ENCODE measurements at places on chromosomes 12 and 14.

DNA sequence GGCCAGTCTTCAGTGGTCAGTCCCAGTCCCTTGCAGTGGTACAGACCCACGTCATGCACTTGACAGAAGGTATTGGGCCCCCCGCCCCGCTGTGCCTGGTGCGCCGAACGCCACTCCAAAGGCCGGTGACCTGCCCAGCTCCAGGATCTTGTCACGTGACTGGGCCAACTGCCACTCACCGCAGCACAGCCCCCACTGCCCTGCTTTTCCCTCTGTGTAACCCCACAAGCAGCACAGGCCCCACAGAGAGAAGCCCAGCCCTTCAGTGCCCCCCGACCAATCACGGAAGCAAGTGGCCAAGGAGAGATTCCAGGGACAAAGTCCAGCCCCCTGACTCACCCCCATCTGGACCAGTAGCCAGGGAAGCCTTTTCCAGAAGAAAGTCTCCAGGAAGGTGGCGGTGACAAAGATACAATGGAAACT lies 498 bp downstream of the GPR132 start:
- no peak for DNase-seq

GRCh38 chr12:49261721-49262120 lies 3.2 kb upstream of the TUBA1C start:
- DNase-seq: no peak

DNA sequence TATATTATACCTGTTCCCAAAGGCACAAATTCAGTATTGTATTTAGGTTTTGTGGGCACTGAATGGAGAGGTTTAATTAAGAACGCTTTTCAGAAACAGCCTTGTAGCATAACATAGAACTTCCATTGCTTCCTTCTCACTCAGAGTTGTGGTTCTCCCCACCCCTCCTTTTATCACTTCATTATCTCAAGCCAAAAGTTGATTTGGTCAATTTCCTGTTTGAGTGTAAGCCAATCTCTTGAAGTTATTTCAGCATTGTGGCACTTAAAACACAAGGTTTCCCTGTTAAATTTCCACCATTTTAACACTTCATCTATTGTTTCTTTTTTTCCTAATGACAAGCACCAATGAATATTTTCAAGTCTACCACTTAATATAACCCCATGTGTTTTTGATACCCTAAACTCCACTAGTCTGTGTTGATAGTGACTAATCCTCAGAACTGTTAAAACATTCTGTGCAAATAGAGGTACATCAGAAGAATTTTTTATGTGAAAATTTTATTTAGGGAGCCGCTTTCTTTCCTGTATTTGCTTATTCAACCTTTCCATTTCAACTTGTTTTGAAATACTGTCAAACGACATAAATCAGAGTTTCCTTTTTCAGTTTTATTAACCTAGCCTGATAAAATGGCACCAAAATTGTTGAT lies 340.1 kb downstream of the BCAT1 start:
- DNase-seq: no peak

DNA sequence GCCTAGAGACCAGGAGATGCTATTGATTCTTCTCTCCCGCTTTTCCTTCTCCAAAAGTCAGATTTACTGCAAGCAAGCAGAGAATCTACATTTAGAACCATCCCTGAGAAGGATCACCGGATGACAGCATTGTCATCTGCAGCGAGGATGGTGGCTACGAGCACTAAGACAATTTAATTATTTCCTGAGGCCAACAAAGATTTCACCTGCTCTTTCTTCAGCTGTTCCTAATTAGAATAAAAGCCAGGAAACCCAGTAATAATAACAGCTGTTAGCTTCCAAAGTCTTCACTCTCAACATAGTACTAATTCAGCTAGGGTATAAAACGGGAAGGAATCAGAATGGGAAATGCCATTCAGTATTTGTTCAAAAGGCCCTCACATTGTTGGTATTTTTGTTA lies 53.3 kb downstream of the TMTC1 start:
- no peak for DNase-seq

DNA sequence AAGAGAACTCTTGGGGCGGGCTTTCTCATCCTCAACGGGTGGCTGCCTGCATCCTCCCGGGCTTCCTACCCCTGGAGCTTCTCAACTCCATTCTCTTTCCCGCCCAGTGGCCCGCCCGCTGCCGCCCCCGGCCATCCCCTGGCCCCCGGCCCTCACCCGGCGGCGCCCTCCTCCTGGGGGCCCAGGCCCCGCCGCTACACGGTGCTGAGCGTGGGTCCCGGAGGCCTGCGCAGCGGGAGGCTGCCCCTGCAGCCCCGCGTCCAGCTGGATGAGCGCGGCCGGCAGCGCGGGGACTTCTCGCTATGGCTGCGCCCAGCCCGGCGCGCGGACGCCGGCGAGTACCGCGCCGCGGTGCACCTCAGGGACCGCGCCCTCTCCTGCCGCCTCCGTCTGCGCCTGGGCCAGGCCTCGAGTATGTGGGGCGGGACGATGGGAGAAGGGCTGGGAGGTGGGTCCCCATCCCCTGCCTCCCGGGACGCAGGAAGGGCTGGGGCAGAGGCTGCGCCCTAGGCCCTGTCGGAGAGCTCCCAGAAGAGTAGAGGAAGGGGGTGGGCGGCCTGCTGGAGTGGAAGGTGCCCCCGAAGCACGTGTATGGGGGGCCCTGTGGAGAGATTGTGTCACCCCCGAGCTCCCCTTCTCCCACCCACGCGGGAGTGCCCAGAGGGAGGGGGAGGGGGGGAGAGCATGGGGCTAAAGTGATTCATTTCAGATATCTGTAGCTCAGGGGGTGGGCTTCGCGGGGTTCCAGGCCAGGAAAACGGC lies 1.5 kb downstream of the LAG3 start:
- DNase-seq: no peak

- DNase-seq: no peak
These were observed 97.0 kb upstream of the BCAT1 start for GRCh38 chr12:25045869-25046268.

DNA sequence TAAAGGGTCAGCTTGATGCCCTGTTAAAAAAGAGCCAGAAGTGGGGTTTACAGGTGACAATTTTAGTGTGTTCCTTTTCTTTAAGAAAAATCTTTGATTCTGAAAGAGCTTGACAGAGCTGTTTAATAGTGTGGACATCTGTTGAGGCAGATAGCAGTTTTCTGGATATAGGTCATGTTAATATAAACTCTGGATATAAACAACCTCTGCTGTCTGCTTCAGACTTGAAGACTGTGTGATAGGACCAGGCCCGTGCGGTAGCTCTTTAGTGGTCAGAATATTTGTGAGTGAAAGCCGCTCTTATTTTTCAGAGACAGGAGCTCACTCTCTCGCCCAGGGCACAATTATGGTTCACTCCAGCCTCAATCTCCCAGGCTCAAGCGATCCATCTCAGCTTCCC lies 439.9 kb upstream of the RGS6 start:
- no peak for DNase-seq

DNA sequence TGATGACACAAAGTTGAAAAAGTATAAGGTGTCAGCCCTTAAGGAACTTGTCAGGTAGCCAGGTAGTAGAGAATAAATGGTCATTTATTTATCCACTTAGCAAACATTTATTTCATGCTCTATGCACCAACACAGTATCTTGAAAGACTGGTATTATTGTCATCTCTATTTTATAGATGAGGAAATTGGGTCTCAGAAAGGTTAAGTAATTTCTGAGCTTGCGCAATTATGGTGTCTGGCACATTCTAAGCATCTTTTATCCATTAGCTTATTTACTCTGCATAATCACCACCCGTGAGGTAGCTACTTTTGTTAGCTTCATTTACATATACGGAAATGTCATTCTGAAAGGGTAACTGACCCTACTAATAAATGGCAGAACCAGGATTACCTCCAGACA lies 2.5 kb upstream of the UTP20 start:
- no peak for DNase-seq
